Stimulated activated CD4-positive, alpha-beta T cell treated with anti-CD3 and anti-CD28 coated beads, Interleukin-15, amount 100 ng/mL, for 48 hours (primary cell): ENCODE measurements at places on chromosomes 5 and 9.

- DNase-seq = no peak
Measured at GRCh38 chr9:72133365-72134035, 15.7 kb upstream of the GDA start.

GRCh38 chr5:1515311-1515920 lies 8.3 kb downstream of the LPCAT1 start:
- DNase-seq = no peak

DNA sequence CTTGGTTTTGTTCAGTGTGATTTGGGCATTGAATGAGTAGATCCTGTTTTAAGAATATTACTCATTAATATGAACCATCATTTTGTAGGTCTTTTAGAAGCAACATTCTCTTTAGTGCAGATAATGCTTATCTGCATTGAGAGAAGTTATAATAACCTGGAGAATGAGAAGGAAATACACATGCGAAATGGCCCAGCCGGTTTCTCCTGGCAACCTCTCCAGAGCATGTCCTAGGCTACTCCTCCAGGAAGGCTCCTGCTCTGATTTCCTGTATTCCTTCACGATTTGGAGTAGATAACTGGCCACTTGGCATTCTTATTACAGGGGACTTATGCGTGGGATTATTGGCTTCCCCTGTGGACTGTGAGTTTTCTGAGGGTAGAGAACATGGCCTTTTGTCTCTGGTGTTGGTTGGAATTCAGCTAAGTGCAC lies 12.6 kb downstream of the DAPK1 start:
- no peak for DNase-seq

DNA sequence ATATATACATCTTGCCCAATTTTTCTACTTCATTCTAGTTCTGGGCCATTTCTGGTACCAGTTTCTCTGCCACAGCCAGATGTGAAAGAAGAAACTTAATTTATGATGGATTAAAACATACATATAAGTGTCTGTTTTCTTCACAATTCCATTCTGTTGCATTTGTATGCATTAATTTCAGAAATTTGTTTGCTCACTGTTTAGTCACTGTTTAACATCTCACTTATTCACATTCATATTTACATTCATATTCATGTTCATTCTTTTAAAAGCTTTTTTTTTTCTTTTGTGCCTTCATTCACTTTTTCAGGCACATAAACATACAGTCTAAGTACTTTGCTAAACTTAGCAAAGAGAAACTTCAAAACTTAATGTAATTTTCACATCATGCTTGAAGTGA lies 684.0 kb upstream of the CDH9 start:
- no peak for DNase-seq

GRCh38 chr5:56327809-56328208 lies 94.7 kb upstream of the ANKRD55 start:
- DNase-seq = peak; percentile 76

GRCh38 chr9:92770360-92770995 lies 5.8 kb upstream of the BICD2 start:
- no peak for DNase-seq
